ENCODE measurements at places on chromosomes 16 and 17.
A peak's percentile ranks its signal among the peaks of the same experiment; 100 is the strongest.

DNA sequence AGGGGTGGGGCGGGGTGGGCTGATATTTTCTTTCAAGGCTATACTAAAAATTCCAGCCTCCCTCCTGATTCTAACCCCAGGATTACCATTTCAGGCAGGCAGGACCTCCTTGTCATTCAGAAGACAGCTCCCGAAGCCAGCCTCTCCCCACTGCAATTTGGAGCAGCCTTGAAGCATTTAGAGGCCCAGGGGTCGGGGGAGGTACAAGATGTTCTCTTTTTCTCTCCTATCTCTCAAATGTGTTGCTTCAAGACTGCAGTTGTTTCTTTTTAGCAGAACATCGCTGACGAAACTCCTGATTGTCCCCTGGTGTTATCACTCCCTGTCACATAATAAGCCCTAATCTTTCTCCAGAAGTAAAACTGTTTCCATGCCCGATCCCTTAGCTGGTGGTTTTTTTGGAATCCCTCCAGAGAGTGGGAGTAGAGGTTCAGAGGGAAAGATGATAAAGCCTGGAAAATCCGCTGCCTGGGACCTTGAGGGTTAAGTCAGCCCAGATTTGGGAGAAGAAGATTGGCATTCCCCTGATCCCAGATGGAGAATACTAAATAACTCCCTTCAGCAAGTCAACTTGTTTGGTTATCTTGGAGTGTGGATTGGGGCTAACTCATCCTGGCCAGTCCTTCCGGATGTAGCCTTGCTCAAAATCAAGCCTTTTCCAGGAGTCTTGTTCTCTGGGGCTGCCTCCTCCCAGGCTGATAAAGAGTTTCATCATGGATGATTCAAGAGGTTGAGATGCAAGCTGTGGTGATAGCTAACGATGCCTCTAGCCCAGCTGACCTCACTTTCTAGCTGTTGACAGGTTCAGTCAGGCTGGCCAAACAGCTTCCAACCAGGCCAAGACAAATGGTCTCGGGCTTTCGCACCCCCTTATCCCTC lies 71.3 kb downstream of the SOX9 start:
- no peak for DNase-seq

DNA sequence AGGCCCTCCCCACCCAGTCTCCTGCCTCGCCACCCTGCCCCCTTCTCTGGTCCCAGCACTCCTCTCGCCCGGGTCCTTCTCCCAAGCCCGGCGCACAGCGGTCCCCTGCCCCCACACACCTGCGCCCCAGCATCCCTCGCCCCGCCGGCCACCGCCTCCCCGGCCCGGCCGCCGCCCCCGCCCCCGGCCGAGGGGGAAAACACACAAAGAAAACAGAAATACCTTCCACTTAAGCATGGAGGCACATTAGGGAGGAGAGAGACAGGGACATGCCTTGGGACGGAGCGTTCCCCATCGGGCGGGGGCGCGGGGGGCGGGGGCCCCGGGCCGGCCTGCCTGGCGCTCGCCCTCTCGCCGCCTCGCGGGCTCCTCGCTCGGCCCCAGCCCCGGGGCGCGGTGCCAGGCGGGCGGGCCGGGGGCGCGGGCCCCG lies 326 bp downstream of the SRCIN1 start:
- no peak for DNase-seq

DNA sequence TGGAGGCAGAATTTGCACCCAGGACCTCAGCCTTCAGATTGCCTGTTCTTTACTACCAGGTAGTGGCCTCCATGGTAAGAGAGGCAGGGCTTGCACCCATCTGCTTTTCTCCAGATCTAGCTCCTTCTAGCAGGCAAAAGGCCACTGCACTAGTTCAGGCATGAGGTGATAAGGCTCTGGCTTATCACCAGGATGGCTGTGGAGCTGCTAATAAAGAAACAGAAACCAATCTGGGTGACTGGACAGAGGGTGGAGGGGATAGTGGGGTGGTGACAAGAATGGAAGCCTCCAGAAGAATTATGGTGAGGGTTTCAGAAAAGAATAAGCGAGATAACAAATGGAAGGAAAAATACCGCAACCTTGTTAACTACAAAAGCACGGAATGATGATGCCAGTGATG lies 15.5 kb upstream of the SUPT4H1 start:
- DNase-seq: no peak

GRCh38 chr16:88939972-88940861 lies 36.8 kb downstream of the CBFA2T3 start:
- DNase-seq: no peak

- DNase-seq: no peak
Observed at GRCh38 chr17:962670-963069, 16.9 kb downstream of the NXN start.

DNA sequence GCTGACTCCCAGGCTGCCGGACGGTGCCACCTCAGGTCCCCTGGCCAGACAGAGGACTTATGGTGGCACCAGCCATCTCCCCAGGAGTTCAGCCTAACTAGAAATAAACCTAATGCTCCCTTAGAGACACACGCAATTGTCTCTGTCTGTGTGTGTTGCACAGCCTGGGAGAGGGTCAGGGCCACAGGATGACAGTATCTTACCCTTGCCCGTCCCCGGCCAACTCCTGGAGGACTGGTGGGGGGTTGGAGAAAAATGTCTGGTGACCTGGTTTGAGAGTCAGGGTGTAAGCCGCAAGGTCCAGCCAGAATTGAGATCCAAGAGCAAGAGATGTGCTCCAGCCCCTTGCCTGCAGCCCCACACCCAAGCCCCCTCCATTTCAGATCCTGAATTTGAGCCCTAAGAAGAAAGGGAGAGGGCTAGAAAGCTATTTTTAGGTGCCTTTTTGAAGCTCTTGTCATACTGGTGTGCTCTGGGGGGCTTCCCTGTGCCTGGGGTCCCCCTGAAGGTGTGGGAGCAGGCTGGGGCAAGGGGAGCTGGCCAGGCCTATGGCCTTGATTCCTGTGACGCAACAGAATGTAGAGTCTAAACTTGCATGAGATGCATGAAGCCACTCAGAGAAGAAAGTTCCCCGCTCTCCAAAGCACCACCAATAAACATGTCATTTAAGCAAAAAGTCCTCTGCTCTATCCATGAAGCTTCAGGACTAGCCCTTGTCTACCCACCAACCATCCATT lies 12.9 kb downstream of the ZNF319 start:
- no peak for DNase-seq

DNA sequence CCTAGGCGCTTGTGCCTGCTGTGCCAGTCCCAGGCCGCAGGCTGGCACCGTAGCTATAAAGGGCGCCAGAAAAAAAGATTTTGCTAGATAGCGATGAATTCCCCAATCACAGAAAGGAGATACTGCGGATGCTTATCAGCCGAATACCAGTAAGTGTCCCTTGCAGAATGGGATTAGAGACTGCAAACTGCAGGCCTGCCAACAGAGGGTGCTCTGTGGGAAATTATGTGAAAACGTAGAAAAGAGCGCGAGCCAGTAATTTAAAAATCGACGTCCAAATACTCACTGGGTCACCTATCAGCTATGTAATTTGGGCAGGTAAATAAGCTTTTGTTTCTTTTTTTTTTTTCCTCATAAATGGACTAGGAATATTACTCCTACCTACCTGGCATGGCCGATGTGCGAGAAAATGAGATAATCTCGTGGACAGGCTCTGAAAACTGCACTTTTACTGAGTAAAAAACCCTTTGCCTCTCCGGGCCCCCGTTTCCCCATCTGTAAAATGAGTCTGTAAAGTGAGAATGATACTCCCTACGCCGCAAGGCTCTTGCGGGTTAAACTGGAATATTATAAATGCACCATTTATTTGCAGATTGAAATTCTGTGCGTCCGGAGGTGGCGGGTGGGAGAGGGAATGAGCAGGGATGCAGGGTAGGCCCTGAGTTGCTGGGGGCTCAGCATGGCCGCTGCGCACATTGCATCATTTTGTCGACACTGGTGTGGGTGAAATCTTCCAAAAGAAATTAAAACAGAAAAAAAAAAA lies 1.2 kb upstream of the COG1 start:
- DNase-seq: peak; percentile 83

DNA sequence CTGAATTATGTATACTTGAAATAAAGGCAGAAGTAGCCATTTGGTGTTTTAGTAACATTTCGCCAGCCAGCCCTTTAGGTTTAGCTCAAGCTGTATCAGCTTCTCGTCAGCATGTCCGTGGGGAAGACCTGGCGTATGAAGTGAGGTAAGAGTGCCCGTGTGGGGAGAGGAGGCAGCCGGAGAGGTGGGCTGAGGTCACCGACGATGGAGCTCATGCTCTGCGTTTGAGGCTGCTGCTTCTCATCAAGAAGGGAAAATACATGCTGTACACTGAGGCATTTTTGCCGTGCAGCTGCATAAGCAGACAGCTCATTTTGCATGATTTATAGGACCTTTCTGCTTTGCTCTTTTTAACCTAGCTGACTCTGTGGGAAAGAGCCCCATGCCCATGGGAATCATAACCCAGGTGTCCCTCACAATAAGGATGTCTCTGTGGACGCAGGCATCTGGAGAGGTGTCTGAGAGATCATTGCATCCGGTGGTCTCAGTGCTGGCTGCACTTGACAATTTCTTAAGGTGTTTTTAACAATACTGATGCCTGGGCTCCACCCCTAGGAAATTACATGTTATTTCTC lies 179.1 kb downstream of the ABCC12 start:
- no peak for DNase-seq

DNA sequence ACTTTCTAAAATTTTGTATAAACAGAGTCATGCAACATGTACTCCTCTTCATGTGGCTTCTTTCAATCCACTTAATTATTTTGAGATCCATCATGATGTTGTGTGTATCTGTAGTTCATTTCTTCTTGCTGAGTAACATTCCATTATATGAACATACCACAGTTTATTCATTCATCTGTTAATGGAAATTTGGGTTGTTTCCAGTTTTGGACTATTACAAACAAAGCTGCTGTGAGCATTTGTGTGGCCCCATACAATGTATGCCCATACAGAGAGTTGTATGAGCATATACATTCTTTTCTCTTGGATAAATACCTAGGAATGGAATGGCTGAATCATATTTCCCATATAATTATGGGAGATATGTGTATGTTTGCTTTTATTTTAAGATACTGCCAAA lies 85.6 kb downstream of the CLEC16A start:
- DNase-seq: no peak

GRCh38 chr16:29154676-29155121 lies 169.8 kb downstream of the LAT start:
- no peak for DNase-seq

GRCh38 chr17:81334987-81335772 lies 40.1 kb upstream of the SLC38A10 start:
- DNase-seq: no peak
